ENCODE measurements at places on chromosomes 3 and 15.

GRCh38 chr3:147361454-147362420 is 44.6 kb downstream of the ZIC4 start:
- no peak for DNase-seq

DNA sequence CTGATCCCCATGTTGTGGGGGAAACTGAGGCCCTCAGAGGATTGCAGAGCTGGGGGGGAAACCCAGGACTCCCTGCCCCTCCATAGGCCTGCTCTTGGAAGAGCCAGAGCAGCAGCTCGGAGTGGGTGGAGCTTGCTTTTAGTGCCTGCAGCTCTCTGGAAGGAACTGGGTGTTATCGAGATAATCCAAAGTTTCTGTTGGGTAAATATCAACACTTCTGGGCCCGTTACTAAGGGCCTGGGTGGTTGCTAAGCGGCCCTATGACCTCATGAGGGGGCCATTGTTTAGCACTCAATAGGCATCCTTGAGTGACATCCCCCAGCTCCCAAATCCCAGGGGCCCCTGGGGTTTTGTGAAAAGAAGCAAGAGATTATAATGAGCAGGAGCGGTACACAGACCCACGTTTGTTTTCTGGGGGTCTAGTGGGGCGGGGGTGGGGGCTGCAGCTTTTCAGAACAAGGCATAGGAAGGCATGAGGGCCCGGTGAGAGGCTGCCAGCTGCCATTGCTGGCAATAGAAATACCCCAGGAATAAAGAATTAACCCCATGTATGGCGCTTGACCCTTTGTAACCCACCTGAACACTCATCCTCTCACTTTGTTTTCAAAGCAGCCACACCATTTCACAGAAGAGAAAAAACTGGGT is 48.3 kb upstream of the ATP2B2 start:
- DNase-seq: peak; percentile 6

GRCh38 chr3:175526609-175527280 is 667.6 kb downstream of the NAALADL2 start:
- DNase-seq: no peak

GRCh38 chr3:151976211-151977050 is 103.0 kb downstream of the SUCNR1 start:
- DNase-seq: no peak

DNA sequence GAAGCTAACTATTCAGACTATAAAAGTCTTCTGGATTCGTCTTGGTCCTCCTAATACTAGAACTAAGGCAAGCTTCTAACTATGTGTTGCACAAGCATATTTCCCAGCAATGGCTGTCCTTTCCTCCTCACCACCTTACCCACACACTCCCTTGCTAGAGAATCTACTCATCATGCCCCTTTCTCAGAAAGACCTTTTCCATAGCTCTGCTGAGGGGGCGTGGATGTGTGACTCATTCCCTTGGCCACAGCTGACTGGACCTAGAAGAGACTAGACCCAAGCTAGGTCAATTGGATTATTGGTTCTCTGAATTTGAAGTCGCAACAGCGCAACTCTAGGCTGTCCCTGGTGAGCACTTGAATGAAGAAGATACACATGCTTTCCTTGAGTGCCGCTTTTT is 47.1 kb downstream of the ERC2 start:
- DNase-seq: no peak

- no peak for DNase-seq
Measured at GRCh38 chr15:35810007-35810406, 264.0 kb upstream of the DPH6 start.

- no peak for DNase-seq
Measured at GRCh38 chr3:167930453-167930852, 165.3 kb downstream of the GOLIM4 start.

DNA sequence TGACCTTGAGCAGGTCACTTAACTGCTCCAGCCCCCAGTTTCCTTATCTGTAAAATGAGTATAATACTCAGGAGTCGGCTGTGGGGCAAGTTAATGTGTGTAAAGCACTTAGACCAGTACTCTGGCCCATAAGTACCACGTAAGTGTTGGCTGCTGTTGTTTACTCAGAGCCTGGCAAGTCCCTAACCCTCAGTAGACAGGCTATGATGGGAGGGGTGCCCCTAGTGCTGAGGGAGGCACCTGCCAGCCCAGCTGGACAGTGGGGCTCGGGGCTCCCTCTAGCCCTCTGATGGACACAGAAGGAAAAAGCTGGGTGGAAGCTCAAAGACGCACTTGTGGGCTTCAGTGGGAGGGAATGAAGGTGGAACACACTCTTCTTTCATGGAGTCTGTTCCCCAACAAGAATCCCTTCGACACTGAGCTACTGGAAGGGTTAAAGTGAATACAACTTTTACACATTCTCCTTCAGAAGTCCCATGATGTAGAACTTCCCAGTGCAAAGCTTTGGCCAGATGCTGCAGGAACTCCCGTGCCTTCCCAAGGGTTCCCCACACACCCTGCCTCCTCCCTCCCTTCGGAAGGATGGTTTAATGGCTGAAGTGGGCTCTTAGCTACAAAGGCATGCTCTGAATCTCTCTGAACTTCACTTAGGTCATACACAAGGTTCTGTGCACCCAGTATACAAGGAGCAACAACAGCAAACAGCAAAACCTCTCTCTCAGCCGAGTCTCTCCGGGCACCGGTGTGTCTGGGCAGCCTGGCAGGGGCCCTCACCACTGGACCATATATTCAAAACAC is 25.4 kb downstream of the TMEM44 start:
- no peak for DNase-seq

GRCh38 chr3:10915376-10915775 is 77.2 kb upstream of the SLC6A1 start:
- DNase-seq: no peak

GRCh38 chr3:16929311-16929710 is 44.6 kb downstream of the PLCL2 start:
- no peak for DNase-seq

GRCh38 chr3:157447026-157447694 is 10.5 kb downstream of the PTX3 start:
- DNase-seq: no peak

- DNase-seq: no peak
Measured at GRCh38 chr3:135368781-135369180, 573.7 kb downstream of the EPHB1 start.

GRCh38 chr15:78208887-78209645 is 25.3 kb downstream of the ACSBG1 start:
- DNase-seq: peak; percentile 63

- DNase-seq: no peak
Measured at GRCh38 chr3:144237351-144237750, 265.7 kb downstream of the DIPK2A start.

GRCh38 chr15:101206176-101206591 is 45.7 kb downstream of the CHSY1 start:
- DNase-seq: no peak

- no peak for DNase-seq
Measured at GRCh38 chr3:7205535-7205934, 344.6 kb downstream of the GRM7 start.

GRCh38 chr3:42116466-42116865 is 25.3 kb downstream of the TRAK1 start:
- DNase-seq: no peak

DNA sequence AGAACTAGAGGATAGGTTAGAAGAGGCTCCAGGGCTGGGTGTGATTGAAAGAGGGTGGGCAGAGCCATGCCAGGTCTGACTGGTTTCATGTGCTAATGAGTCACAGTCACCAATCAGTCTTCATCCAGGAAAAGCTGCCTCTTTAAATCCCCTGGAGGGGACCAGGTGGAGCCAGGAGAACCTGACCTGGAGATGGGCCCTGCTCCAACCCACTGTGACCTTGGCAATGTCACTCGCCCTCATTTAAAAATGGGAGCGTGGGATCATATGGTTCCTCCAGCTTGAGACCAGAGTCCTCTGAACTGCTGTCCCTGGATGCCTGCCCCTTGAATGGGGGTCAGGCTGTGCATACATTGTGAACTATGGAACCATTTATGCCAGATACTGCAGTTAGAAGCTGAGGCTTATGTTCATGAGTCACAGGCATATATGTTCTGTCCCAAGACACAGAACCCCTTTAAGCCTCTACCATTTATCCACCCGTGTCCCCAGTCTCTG is 23.0 kb downstream of the HES1 start:
- DNase-seq: no peak

- DNase-seq: no peak
Measured at GRCh38 chr3:4476496-4476895, 9.4 kb upstream of the SUMF1 start.
